ENCODE measurements at places on chromosomes 1 and 21. TPM values are rescaled to one million over a fixed set of nuclear protein-coding genes. Genes with fewer than 3 reads are reported as not detected.
A peak's percentile ranks its signal among the peaks of the same experiment; 100 is the strongest.

GRCh38 chr1:201268604-201269151 is 14.6 kb upstream of the PKP1 start:
- DNase-seq, result no peak

DNA sequence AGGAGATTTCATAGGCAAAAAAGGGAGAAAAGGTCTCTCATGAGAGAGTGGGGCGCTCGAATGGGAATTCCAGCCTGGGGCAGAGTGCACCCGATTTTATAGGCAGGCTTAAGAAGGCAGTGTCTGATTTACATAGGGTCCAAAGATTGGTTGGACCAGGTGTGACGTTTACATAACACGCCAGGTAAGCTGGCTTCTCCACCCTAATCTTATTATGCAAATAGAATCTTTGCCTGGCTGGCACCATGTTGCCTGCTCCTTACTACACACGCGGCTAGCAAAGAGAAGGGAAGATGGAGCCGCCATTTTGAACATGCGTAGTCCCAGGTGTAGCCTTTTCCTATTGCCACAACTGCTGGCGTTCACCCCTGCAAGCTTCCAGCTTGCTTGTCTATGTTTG is 103.7 kb downstream of the SLC16A1 start:
- no peak for DNase-seq

GRCh38 chr1:66261364-66261763 is 272.6 kb upstream of the SGIP1 start:
- DNase-seq, result no peak

- DNase-seq, result no peak
These were observed 22.2 kb downstream of the DYNLT5 start for GRCh38 chr1:66774438-66774837.

- no peak for DNase-seq
These were observed 826 bp upstream of the CA14 start for GRCh38 chr1:150256554-150257341.

GRCh38 chr21:45109831-45110492 is 35.6 kb downstream of the ADARB1 start:
- peak; percentile 24 for DNase-seq

DNA sequence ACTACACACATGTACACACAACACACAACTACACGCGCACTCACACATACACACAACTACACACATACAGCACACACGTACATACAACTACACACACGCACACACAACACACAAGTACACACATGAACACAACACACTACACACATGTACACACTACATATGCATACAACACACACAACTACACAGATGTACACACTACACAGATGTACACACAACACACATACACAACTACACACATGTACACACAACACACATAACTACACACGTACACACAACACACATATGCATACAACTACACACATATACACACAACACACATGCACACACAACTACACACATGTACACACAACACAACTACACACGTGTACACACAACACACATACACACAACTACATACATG is 318.6 kb downstream of the CAMTA1 start:
- no peak for DNase-seq

DNA sequence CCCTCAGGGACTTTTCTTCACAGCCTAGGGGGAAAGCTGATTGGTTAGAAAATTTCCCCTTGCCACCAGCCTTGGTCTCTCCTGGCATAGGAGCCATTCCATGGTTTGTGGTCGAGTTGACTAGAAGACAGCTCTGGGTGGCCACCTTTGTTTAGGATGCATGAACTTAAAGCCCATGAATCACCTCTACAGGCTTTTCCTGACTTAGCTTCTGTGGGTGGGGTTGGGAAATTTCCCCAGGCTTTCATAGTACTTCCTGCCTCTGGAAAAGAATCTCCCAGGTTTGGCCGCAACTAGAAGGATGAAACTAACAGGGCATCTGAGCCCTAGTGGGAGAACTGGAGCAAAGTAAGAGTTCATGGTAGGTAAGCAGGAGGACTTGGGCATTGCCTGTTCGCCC is 72.6 kb downstream of the SNRPE start:
- no peak for DNase-seq

DNA sequence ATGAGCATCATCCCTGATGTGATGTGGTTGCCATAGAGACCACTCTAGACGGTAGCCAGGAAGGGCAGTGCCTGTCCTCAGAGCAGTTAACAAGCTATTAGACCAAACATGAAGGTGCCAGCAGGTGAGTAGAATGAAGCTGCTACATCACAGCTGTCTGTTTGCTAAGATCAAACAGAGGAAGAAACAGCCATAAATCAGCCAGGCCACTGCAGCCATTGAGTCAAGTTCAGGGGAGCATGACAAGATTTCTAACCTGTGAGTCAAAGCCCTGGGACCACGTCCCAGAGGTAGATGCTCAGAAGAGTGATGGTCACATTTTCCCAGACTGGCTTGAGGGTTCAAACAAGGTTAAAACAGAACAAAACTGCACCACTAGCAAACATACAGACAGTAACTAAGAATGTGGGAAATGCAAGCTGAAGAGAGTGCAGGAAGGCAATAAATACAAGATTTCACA is 450.6 kb upstream of the DAB1 start:
- no peak for DNase-seq

GRCh38 chr1:107439567-107439966 is 298.7 kb downstream of the NTNG1 start:
- DNase-seq, result no peak

GRCh38 chr1:3264456-3264855 is 190.0 kb upstream of the ARHGEF16 start:
- no peak for DNase-seq

- no peak for DNase-seq
These were observed 115.0 kb downstream of the SYF2 start for GRCh38 chr1:25117233-25117823.

- DNase-seq, result no peak
These were observed 461.0 kb upstream of the NFIA start for GRCh38 chr1:60621368-60621851.

- no peak for DNase-seq
These were observed 75.2 kb downstream of the PLPPR5 start for GRCh38 chr1:98929437-98929836.

DNA sequence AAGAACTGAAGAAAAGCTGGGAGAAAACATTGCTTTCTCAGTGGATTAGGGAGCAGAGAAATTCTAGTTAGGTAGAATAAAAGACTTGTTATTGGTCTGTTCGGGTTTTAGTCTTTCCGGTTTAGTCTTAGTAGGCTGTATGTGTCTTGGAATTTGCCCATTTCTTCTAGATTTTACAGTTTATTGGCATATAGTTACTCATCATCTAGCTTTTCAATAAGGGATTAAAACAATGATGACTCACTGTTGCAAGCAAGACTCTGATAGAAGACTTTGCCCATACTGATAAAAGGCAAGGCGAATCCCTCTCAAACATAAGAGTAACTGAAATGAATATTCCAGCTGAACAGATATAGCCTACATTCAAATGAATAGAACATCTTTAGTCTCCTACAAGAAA is 62.3 kb downstream of the GPR137B start:
- no peak for DNase-seq

The PEA15 gene
- total RNA-seq, result 61.0 TPM

The EFNA1 gene
- total RNA-seq, result 0.18 TPM

The GLIS1 gene
- not detected for total RNA-seq

The RGS13 gene
- total RNA-seq, result not detected

Measured in activated T-helper 2 cell treated with anti-CD3 and anti-CD28 coated beads, Interferon-gamma antibody, Interleukin-2, Interleukin-4, amounts not matched to agents 10 μg/mL and 5 μg/mL and 100 μg/mL, durations not matched to agents 14 hours and 24 hours and 36 hours (primary cell).